ENCODE measurements at places on chromosomes 4 and X. TPM values are rescaled to one million over a fixed set of nuclear protein-coding genes. Genes with fewer than 3 reads are reported as not detected.

HS3ST1 gene
- 1.9 TPM for total RNA-seq

NSUN7 gene
- 6.6 TPM for total RNA-seq

FREM3 gene
- total RNA-seq: not detected

MAGEA2B gene
- total RNA-seq: not detected

Data from left cardiac atrium (tissue), 4 donors.